ENCODE measurements at places on chromosomes 3 and 15.

DNA sequence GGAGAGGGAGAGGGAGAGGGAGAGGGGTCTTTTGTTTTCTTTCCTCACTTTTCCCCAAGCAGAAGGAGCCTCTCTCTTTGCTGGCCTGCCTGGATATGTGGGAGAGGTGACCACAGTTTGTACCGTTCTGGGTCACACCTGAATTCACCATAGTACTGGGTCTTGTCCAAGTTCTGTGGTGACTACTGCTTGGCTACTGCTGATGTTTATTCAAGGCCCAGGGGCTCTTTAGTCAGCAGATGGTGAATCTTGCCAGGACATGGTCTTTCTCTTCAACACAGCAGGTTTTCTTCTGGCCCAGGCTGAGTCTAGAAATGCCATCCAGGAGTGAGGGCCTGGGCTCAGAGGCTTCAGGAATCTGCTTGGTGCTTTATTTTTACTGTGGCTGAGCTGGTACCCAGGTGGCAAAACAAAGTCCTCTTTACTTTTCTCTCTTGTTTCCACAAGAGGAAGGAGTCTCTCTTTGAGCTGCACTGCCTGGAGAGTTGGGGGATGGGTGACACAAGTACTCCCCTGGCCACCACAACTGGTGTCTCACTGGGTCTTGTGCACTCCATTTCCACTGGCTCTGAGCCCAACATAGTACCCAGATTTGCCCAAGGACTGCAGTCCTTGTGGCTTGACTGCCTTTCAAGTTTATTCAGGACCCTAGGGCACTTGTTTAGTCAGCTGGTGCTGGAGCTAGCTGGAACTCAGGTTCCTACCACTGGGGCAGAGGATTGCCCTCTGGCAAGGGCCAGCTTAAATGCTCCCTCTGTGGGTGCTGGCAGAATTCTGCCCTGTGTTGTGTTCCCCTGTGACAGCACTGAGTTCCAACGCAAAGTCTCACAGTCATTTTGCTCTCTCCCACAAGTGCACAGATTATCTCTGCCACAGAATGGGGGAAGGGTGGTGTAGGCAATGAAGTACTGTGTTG is 16.8 kb upstream of the CCNDBP1 start:
- no peak for DNase-seq

GRCh38 chr3:124234852-124235252 is 242.9 kb upstream of the ROPN1 start:
- DNase-seq: no peak

DNA sequence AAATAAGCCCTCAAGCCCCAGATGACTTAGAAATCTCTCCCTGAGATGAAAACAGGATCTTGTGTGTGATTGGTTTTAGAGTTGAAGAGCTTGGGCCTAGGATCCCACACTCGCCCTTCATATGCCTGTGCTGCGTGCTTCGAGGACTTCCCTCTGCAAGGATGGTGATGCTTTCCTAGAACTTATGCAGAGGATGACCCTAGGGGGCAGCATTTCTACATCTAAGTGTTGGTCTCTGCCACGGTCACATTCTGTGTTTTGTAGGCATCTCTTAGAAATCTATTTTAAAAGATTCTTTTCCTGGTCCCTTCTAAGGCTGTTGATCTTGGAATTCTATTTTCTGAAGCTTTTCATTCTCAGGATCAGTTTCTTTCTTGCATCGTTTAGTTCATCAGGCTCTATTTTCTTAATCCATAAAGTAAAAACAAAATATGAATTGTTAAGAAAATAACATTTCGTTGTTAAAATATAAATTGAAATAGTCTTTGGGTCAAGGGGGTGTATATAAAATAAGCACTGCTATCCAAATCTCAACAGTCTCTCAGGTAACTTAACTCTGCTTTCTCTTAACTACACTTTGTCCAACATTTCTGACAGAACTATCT is 45.7 kb downstream of the WDR76 start:
- DNase-seq: no peak

- no peak for DNase-seq
Observed at GRCh38 chr15:100355342-100355741, 13.6 kb upstream of the ADAMTS17 start.

- DNase-seq: no peak
Observed at GRCh38 chr3:172604895-172605646, 81.8 kb upstream of the TNFSF10 start.

DNA sequence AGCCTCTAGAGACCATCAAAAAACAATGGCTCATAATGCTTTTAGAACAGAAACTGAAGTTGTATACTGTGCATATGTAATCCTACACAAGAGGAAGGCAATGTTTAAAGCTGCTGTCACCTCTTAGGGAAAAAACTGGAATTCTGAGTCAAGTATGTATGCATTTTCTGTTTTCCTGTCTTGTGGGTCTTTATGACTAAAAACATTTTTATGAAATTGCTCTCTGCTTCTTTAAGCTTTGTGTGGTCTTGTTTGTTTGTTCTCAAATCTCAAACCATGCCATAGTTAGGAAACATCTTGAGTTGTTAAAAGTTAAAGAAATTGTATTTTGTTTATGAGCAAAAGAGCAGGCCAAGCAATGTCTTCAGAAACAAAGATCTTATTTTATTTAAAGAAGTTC is 80.9 kb upstream of the SOX2 start:
- DNase-seq: no peak

DNA sequence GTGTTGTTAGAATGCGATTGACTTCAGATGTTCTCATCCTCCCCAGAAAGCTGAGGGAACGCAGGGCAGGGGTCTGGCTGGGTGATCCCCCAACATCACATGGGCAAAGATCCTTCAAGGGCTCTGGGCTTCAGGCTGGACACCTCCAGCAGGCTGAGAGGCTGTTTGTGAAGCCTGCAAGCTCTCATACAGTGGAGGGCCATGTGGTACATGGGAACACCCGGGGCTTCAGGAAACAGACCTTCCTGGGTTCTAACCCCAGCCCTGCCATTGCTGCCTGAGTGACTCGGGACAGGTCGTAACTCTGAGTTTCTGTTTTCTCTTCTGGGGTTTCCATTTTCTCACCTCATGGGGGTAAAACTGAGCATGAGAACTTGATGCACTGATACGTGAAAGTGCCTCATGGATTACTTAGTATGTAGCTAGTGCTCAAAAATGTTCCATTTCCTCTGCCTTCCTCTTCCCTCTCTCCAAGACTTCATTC is 81.2 kb downstream of the TLE3 start:
- no peak for DNase-seq

- no peak for DNase-seq
Observed at GRCh38 chr3:73228959-73229358, 167.5 kb downstream of the EBLN2 start.

GRCh38 chr15:32718227-32718820 is 520 bp downstream of the GREM1 start:
- no peak for DNase-seq
